BE2C (cell line): ENCODE measurements at places on chromosomes 11 and 22.

DNA sequence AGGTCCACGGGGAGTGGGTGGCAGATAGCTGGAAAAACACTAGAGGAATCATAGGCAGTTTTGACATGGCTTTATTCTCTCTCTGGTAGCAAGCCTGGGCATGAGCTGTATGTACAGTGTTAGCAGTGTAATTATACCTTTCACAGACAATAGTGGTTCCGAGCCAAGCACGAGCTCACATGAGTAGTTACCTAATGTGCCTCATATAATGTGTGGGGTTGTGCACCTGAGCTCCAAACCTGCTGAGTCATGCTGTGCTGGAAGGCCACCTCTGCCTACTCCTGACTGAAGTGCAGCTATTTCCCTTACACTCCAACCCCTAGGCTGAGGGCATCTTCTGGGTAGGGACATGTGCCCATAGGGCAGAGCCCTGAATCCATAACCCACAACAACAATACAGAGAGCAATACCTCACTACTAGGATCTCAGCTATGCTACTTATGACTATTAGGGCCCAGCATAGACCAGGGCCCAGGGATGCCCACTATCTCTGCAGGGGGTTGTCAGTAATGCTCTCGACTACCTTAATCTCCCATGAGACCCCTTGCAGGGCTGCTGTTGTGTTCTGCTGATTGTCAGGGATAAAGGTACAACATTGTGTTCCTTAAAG is 432.1 kb downstream of the DYNC2H1 start:
- DNase-seq: no peak

GRCh38 chr11:12968826-12969225 is 40.3 kb upstream of the RASSF10 start:
- DNase-seq: no peak

DNA sequence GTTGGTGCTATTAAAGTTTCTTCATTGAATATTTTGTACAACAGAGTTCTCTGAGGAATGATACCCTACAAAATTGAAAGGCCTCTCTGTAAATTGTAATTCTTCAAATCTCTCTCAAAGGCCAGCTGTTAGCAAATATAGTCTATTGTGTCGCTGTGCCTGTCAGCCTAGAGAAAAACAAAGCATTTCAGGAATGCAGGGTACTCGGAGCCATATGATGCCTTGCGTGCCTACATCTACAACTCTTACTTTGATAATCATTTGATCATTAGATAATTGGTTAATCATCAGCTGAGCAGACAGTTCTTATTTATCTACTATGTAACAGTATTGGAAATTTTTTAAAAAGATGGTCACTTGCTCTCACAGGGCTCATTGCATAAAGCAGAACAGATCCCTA is 67.3 kb downstream of the RNF169 start:
- DNase-seq: no peak

- no peak for DNase-seq
Observed at GRCh38 chr22:27975381-27976013, 56.4 kb upstream of the PITPNB start.

GRCh38 chr22:44698531-44699421 is 3.2 kb upstream of the PRR5 start:
- no peak for DNase-seq

- DNase-seq: no peak
Observed at GRCh38 chr11:32902089-32902665, 9.6 kb downstream of the QSER1 start.

- peak; percentile 27 for DNase-seq
Observed at GRCh38 chr11:27718863-27719545, 18.7 kb upstream of the BDNF start.

DNA sequence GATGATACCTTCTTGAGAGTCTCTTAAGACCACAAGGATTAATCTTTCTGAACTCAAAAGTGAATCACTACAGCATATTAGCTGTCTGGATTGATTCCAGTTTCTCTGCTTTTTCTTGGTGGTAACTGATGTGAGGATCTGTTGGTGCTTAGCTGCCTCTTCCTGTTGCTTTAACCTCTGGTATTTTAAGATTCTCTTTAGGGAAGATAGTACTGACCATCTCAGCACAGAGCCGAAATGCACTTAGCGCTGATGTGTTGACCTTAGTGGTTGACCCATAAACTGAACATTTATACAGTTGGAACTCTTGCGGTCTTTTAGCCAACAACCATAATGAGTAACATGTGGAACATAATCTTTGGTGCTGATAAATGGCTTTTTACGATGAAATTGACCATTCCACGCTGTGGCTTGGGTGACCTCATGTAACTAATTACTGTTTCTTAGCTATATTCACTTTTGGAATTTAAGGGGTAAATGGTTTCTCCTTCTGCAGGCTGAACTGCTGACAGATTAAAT is 33.7 kb downstream of the APLP2 start:
- DNase-seq: no peak

DNA sequence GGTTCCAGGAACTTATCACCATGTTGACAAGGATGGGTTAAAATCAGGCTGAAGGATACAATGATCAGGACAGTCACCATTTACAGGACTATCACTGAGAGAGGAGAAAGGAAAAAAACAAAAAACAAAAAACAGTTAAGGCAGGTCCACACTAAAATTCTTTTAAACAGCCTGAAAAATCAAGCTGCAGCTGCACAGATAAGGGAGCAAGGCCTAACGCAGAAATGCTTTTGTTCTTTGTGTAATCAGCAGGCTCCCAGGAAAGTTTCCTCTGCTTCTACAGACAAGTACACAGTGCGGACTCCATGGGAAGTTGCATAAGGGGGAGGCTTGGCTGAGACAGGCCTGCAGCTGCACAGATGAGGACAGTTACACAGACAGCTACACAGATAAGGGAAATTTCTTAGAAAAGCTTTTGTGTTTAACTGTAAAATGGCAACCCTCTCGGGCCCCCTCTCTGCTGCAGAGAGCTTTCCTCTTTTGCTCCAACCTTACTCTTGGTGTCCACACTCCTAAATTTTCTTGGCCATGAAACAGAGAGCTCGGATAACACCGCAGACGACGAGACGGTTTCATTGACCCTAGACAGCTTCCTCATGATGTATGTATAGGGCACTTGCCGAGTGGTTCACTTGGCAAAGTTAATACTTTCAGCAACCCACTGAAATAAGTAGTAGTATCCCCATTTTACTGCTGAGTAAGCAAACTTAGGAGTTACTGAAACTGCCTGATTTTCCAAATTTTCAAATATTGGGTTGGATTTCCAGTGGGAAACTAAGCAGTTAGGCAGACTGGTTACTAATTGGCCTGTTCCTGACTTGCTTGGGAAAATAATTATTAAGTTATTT is 45.5 kb downstream of the PIWIL3 start:
- DNase-seq: peak; percentile 68

- DNase-seq: peak; percentile 38
Observed at GRCh38 chr22:37259540-37260029, 15.5 kb upstream of the RAC2 start.

- DNase-seq: no peak
Observed at GRCh38 chr11:121482231-121483129, 29.7 kb upstream of the SORL1-AS1 start.

DNA sequence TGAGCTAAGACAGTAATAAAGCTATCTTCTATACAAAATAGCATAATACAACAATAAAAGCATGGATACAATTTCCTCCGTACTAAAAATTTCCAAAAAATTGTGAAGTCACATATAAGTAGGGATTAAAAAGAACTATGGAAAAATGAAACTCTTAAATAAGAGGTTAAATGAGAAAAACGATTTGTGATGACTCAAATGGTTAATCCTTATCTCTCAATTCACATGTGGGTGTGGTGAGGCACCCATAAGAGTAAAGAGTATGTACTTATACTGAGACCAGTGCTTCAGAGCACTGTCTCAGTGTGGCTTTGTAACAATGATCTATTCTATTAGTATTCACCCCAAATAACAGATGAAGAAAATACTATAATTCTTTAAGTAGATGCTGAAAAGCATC is 25.0 kb upstream of the CCDC34 start:
- DNase-seq: no peak

- peak; percentile 89 for DNase-seq
Observed at GRCh38 chr11:73334384-73335203, 26.5 kb downstream of the ARHGEF17 start.

DNA sequence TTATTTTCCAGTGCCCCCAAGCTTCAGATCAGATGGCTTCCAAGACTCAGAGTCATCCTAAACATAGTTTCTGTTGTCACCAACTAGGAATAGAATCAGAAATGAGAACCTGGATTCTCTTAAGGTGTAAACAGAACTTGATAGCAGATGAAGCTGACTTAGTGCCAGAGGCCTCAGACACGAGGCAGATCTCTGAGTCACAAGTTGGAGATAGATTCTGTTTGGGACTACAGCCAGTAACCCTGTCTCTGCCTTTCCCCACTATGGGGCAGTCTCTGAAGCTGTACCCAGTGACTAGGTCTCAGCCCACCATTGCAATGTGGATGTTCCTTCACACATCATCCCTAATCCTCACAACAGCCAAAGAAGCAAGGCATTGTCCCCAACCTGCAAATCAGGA is 25.4 kb downstream of the NEU3 start:
- no peak for DNase-seq

- no peak for DNase-seq
Observed at GRCh38 chr11:1197886-1198560, 24.8 kb upstream of the MUC5B start.

DNA sequence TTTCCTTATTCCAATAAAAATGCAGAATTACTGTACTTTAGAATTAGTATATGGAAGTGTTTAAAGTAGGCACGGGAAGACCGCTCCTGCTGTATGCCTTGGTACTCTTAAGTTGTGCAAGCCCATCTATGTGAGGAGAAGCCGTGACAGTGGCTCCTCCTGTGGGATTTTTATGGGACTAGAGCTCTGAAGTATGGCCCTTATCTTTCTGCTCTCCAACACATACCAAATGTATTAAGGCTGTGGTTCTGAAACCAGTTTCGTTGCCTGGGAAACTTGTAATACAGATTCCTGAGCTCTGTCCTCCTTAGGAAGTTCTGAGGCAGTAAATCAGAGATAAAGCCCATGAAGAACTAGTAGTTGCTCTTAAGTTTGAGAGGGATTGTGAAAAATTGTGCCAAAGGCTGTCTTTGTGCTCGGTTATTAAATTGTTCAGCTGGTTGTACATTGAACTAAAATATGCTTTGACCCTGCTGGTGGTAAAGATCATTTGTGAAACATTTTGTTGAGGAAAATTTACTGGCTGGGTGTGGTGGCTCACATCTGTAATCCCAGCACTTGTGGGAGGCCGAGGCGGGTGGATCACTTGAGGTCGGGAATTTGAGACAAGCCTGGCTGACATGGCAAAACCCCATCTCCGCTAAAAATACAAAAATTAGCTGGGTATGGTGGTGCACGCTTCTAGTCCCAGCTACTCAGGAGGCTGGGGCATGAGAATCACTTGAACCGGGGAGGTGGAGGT is 29.3 kb downstream of the RTN3 start:
- DNase-seq: no peak

DNA sequence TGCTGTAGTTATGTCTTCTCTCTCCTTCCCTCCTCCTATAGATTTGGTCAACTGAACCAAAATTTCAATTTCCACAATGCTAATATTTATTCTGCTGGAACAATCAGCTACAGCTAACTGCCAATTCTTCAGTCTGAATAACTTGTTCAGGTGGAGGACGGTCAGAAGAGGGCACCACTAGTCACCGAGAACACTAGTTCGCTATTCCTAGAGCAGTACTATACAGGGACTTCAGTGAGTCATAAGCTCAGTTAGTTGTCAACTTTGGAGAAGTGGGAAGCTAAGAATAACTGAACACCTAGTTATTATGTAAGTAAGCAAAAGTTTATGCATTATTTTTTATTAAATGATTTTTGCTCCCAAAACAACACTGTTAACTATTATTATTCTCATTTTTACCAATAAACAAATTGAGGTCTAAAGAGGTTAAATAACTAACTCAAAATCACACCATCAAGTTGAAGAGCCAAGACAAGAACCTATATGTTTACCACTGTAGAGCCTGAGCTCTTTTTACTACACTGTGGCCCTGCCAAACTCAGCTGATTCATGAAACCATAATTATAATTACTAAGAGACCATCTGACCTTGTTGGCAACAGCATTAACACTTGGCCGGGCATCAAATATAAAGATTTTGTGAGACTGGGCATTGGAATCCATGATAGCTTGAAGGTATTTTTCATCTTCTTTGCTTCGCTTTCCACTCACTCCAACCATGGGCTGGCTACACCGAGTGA is 59.0 kb downstream of the CEP57 start:
- peak; percentile 54 for DNase-seq

GRCh38 chr11:15667127-15667725 is 552.5 kb downstream of the INSC start:
- DNase-seq: no peak

GRCh38 chr22:31818481-31819392 is 64.9 kb downstream of the DEPDC5 start:
- DNase-seq: no peak

DNA sequence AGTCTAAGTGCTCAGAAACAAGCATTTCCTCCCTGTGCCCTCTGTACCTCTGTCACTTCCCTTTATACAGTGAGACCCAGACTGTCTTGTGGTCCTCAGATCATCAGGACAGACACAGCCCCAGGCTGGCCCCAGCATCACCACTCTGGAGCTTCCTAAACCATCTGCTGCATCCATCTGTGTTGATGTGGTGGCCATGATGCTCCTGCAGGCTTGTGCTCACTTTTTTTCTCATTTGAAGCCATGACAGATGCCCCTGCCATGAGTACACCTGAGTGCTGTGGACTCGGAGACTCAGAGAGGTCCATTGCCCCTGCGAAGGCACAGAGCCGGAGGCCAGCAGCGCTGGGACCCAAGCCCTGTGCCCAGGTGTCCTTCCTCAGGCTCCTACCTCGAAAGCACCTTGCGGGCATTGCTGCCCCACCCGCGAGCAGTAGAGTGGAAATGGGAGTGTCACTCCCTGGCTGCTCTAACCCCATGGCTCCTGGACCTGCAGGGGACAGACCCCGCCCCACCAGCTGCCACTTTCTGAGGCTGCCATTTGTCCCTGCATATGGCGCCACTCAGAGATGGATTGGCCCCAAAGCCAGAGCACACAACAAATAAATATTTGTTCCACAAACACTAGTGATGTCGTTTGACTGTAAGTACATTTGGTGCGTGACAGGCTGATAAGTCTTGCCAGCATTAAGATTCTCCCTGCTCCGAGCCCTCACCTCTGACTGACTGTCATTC is 593.5 kb downstream of the TBC1D22A start:
- DNase-seq: no peak

- DNase-seq: no peak
Observed at GRCh38 chr11:114265122-114265878, 30.9 kb upstream of the NNMT start.

GRCh38 chr11:134228625-134229024 is 4.2 kb downstream of the VPS26B start:
- DNase-seq: no peak

DNA sequence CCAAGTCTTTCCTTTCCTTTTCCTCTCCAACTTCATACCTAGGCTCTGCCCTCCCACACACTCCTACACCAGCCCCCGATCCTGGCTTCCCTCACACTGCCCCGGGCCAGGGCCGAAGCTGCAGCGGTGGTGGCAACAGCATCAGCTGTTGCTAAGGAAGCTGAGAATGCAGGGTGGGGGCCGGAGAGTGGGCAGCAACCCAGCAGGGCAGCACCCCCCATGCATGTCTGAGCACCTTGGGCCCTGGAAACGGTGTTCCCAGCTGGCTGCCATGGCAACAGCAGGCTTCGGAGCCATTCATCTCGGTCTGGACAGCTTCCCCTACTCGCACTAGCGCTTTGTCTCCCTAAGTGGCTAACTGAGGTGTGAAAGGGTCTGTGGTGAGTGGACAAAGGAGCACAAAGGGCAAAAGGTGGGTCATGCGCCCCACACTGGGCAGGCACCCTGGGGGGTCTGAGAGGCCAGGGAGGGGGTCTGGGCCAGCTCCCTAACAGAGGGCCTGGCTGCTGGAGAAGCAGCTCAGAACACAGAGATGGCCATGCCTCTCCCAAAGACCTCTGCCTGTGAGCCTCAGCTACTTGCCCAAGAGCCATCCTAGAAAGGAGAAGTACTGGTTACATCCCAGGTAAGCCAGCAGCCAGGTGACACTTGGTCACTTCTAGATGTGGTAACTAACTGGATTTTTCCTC is 42.1 kb upstream of the JAM3 start:
- DNase-seq: peak; percentile 48
